ENCODE measurements at places on chromosomes 13 and 19.

GRCh38 chr13:51919531-51919930 lies 57.8 kb downstream of the CCDC70 start:
- DNase-seq = no peak

DNA sequence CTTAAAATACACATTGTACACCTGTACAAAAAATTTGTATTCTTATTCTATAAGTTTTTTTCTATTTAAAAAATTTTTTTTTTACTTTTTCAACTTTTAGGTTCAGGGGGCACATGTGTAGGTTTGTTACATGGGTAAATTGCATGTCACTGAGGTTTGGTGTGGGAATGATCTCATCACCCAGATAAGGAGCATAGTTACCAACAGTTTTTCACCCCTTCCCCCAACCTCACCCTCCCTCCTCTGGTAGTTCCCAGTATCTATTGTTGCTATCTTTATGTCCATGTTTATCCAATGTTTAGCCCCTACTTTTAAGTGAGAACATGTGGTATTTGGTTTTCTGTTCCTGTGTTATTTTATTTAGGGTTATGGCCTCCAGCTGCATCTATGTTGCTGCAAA lies 89.9 kb downstream of the CDK8 start:
- DNase-seq = no peak

- peak; percentile 55 for DNase-seq
Measured at GRCh38 chr13:40060296-40061007, 405.0 kb downstream of the COG6 start.

DNA sequence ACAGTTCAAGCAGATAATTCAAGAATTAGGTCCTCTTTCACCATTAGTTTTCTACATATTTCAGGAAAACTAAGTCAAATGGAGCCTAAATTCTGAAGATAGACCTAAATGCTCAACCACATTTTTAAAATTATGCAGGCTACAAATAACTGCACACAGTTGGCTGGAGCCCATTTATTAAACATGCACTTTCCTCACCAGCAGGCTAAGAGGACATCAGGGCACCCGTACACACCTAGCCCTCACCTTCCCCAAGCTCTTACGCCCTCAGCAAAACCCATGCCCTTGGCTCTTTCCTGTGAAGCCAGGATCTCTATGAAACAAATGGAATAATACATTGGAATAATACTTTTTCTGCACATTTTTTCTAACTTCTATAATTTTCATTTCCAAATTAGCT lies 18.2 kb downstream of the IRS2 start:
- no peak for DNase-seq

GRCh38 chr13:90003566-90003965 lies 1343.9 kb upstream of the MIR17HG start:
- no peak for DNase-seq

DNA sequence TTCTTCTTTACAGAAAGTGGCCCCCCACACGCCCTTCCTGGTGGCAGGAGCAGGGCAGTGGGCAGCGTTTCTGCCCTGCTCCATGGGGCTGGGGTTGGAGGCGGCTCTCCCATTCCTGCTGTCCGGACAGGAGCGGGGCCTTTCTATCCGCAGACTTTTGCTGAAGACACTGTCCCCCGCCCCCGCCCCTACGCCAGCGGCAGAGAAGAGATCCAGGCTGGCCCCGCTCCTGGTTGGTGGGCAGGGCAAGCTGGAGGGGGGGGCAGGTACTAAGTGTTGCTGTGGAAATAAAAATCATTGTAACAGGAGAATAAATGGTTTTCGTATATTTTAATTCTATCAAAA lies 81.7 kb downstream of the ZNF429 start:
- DNase-seq = no peak

GRCh38 chr19:32469795-32470194 lies 64.2 kb downstream of the DPY19L3 start:
- DNase-seq = peak; percentile 83

DNA sequence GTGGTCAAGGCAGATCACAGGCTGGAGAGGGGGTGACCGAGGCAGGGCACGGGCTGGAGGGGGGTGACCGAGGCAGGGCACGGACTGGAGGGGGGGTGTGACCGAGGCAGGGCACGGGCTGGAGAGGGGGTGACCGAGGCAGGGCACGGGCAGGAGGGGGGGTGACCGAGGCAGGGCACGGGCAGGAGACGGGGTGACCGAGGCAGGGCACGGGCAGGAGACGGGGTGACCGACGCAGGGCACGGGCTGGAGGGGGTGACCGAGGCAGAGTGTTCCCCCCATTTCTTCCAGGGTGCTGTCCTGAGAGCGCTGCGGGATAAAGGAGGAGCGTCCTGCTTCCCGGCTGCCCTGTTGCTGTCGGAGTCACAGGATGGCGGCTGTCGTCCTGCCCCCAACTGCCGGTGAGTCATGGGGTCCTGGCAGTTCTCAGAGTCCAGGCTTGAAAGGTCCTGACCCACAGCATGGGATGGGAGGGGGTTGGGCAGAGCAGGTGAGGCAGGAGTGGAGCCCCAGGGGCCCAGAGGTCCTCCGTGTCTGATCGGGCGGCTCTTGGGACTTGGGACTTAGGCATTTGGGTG lies 5.3 kb downstream of the ZNF557 start:
- no peak for DNase-seq

DNA sequence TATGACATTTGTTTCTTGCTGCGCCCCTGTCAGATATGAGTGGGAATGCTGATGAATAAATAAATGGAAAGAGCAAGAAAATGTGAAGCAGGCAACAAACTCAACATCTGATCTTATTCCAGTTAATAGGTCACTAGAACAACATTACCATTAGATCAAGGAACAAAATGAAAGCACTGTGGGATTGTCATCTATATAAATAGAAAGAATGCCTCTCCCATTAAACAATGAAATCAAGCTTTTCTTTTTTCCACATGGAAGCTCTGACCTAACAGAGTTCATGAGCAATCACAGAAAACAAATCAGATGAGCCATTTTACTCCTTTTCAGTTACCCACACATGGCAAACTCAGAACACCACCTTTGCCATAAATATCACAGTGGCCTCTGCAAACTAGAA lies 354.8 kb downstream of the SUCLA2 start:
- DNase-seq = no peak

- no peak for DNase-seq
Measured at GRCh38 chr19:48968179-48968661, 3.1 kb downstream of the FTL start.

DNA sequence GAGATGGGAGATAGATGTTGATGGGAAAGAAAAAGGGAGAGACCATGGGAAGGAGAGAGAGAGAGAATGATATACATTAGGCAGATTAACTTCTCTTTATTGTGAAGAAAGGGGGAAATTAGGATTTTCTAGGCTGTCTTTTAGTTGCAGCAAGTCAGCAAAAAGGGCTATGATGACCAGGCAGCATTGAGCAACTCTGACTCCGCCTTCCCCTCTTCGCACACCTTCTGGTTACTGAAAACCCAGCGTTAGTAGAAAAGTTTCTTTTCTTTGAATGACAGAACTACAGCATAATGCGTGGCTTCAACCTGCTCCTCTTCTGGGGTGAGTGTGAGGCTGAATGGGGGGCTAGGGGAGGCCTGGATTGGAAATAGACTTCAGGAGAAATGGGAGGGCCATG lies at the start of gene ADGRE1:
Gene ADGRE1 (plus strand): TSS at position 264 of the 400 bp plus-strand sequence. CDS start 30 bp downstream, at position 294.
- no peak for DNase-seq

GRCh38 chr19:46365561-46365960 lies 18.7 kb downstream of the PPP5C start:
- no peak for DNase-seq

DNA sequence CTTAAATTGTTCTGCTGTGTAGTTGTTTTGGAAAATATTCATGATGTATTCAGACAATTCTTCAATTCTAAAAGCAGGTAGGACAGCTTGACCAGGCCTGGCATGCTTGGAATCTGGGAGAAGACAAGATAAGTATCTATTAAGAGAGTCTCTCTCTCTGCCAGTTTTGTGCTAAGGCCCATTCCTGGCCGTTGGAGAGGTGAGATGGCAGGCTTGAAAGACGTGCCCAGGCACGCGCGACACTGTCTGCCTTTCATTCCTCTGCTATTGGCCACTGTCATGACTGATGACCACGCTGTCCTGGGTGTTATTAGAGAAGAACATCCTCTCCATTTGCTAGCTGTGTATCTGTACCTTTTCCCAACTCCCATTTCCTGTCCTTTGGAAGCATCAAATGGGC lies 90.3 kb downstream of the LHFPL6 start:
- no peak for DNase-seq

DNA sequence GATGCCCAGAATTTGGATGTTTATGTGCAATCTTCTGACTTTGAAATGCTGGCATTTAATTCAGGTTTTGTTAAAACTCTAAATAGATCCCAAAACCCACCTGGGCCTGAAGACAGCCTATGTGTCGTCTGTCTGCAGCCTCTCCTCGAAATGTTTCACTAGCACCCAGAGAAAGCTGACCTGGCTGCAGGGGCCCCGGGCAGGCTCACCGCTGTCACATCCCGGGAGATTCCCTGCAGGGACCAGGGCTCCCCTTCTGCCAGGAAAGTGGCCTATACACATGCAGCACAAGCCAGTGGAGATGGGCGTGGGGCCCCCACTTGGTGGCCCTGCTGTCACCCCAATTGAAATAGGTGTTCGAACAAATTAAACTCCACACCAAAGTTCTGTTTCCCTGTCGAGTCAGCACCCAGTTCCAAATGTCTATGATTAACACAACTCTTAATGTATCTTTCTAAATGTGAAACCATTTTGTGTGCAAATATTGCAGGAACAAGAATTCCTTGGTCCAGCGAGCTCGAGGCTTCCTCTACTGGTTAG lies 145.8 kb upstream of the ZNF507 start:
- DNase-seq = no peak

DNA sequence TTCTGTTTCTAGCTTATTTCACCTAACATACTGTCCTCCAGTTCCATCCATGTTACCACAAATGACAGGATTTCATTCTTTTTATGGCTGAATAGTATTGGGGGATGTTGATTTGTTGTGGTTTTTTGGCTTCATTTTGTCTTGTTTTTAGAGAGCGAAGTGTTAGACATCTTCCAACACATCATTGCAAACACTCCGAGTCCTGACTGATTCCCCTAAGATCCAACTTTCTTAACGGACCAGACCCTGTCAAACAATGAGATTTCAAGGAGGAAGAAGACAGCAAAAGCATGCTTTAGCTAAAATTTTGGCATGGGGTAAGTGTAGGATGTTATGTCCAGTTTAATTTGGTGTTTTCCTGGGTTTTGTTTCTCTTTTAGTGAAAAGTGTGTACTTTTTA lies 3.8 kb upstream of the CASP14 start:
- DNase-seq = no peak

DNA sequence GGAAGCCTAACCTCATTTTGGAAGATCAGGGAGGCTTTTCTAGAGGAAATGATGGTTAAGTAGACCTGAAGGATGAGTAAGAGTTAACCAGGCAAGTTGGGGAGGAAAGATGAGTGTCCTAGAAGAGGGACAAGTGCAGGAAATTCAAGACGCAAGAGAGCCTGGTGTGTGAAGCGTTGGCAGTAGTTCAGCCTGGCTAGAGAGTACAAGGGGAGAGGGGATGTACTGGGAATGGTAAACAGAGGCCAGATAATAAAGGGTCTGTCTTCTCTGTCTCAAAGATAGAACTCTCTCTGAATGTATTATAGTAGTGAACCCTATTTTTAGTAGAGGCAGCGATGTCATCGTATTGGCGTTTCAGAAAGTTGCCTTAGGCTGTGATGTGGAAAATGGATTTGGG lies 9.7 kb downstream of the DPY19L3 start:
- no peak for DNase-seq

DNA sequence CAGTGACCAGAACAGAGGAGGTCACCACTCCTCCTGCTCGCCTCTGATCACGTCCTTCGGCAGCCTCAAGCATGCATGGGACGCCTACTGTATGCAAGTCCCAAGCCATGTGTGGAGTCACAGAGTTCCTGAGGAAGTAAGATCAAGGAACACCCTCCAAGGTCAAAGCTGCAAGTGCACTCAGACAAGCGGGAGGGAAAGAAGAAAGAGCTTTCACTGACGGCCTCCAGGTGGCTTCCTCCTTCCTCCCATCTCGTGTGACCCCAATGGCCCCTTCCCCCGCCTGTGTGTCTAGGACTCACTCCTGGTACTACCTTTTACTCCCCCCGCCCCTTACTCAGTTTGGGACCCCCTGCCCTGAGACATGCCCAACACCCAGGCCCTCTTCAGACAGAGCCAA lies 6.1 kb downstream of the HAUS8 start:
- DNase-seq = no peak

DNA sequence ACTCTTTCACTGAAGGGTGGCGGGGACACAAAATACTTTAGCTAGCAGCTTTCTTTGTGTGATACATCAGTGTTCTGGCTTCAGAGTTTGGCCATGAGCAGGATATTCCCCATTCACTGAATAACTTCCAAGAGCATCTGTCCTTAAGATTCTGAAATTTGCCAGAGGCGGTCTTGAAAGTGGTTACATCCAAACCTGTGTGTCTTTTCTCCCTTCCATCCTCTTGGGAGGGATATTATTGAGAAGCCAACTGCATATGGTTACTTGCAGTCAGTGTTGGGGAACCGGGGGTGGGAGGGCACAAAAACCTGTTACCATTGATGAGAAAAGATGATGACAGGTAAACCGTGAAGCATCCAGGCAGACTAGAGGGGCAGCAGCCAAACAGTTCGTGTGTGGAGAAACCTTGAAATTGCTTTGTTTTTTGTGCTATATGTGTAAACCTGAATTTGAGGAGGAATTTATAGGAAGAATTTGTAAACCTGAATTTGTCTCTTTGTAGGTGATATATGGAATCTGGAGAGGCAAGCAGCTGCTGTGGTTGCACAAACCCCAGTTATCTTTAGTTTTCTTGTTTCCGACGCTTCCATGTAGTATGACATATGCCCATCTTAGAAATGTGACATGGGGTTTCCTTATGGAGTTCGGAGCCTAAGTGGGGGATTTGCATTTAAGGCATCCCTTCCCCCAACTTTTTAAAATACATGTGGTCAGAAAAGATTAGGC lies 104.8 kb downstream of the WDFY2 start:
- no peak for DNase-seq

DNA sequence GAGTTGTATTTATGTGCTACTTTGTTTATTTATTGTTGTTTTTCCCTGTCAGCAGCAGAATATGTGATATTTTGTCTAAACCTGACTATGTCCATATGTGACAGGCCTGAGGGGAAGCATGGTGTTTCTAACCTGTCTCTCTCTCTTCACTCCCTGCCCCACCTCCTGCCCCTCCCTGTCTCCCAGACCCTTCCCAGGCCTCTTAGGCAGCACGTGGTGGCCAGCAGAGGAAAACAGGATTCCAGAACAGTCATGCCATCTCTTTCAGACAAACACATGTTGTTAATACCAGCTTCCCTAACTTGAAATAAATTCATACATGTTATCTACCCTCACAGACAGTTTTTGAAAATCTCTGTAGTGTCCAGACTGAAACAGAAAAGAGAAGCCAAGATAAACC lies 31.0 kb upstream of the ATP11A start:
- no peak for DNase-seq

DNA sequence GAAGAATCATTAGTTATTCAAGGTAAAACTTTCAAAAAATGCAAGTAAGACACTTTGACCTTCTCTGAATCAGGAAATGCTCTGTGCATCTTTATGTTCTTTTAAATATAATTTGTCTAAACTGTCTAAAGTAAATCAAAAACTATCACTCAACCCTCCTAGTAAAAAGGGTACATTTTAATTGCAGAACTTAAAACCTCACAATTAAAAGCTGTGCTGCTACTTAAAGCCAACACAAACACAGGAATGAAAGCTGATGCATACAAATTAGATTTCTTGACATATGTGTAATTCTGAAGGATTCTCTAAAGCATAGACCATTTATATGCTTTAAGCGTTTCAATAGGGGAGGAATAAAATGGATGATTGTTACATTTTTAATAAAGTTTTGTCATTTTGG lies 58.3 kb downstream of the DACH1 start:
- no peak for DNase-seq

GRCh38 chr19:31592456-31592855 lies 243.2 kb upstream of the TSHZ3 start:
- no peak for DNase-seq

All from foreskin fibroblast (primary cell).